ENCODE measurements at places on chromosomes 5 and 9.
A peak's percentile ranks its signal among the peaks of the same experiment; 100 is the strongest.

- no peak for DNase-seq
Measured at GRCh38 chr9:13568405-13568804, 288.9 kb upstream of the MPDZ start.

DNA sequence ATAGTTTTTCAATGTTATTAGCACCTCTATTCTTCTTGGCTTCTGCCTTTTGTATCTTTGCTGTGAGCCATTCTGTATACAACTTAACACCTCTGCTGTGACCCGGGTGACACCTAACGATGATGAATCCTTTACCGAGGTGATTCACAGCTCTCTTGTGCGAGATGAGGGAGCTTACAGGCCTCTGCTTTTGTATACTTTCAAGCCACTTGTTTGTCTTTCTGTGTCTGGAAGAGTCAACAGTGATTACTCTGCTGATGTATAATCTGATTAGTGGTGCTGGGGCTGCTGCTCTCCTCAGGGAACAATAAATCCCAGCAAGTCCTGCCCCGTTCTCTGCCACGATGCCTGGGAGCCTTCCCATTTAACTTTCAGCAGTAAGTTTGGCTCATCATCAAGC is 442.9 kb upstream of the SGCD start:
- DNase-seq, result no peak

DNA sequence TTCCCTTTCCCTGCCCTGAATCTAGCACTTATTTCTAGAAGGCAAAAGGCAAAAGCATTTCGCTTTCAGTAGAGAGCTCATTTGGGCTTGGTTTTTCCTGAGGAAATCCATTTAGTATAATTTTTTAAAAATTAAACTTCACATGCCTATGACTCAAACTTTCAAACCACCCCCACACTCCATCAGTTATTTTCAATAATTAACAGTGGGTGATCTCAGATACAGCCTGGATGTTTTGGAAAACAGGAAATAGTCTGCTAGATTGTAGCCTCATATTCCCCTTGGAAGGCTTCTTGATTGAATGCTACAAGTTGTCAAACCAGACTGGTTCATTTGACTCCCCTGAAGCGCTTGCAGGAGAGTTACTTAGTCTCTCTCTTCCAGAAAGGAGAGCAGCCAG is 40.6 kb downstream of the SEMA5A start:
- no peak for DNase-seq

DNA sequence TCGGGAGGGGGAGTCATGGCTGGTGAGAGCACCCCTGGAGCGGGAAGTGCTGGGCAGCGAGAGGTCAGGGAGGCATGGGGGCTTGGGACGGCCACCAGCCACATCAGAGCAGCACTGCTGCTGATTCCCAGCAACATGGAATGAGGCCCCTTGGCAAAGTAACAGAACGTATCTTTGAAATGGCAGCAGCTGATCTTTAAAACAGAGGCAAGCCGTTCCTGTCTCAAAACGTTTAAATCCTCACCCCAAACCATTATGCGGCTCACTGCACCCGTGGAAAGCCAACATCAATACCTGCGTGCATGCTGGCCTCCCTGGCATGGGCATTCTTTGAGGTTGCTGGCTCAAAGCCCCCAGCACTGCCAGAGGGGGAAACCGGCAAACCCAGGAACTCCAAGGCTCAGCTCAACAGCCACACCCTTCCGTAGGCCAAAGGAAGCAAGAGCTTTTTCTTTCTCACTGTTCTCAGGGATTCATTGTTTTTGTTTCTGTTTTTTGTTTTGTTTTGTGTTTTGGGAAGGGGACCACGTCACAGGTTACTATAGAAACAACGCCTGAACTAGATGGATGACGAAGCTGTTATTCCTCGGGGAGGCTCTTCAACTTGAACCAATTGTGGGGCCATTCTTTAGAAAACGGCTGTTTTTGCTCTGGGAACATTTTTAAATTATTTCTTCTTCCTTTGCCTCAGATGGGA is 28.1 kb upstream of the OBP2B start:
- no peak for DNase-seq

GRCh38 chr9:94907264-94907936 is 180.9 kb downstream of the AOPEP start:
- peak; percentile 11 for DNase-seq

- DNase-seq, result no peak
Measured at GRCh38 chr5:133356396-133356983, 255.9 kb downstream of the FSTL4 start.

- DNase-seq, result no peak
Measured at GRCh38 chr9:37922363-37923117, 18.6 kb upstream of the SLC25A51 start.

DNA sequence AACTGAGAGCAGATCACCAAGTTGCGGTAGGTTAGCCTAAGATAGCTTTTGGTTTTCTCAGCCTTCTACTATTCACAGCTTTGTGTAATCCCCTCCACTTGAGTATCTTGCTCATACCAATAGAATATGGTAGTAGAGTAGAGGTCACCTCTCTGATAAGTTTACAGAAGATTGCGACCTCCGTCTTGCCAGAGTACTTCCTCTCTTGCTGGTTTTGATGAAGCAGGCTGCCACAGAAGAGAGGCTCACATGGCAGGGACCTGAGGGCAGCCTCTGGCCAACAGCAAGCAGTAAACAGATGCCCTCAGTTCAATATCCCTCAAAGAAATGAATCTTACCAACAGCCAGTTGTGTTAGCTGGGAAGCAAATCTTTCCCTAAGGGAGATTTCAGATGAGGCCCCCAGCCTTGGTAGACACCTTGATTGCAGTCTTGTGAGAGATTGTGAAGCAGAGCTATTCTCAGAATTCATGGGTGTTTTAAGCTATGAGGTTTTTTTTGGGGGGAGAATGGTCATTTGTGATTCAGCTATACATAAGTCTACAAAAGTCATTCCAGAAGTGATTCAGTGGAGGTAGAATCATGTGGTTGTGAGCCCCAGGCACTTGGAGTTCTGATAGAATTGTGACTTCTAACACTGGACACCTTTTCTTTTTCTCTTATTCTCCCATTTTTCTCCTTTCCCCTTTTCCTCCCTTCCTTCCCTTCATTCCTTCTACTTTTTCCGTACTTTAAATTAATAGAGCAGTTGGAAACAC is 22.7 kb upstream of the CDKN2B start:
- DNase-seq, result no peak

DNA sequence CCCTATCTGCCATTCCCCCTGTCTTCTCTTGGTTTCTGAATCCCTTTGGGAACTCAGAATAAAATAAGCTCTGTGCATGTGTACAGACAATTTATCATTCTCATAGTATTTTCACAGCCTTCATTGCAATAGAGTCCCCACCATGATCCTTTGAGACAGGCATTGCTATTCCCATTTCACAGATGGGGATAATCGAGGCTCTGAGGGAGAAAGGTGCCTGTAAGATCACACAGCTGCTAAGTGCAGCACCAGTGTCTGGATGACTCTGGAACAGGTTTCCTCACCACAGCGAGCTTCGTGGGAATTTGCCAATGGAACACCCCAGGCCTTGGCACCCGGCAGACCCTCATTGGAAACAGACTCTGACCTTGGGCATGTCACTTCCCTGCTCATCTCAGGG is 293.6 kb downstream of the NSG2 start:
- DNase-seq, result no peak

- DNase-seq, result no peak
Measured at GRCh38 chr5:142486581-142486980, 161.8 kb upstream of the SPRY4 start.

DNA sequence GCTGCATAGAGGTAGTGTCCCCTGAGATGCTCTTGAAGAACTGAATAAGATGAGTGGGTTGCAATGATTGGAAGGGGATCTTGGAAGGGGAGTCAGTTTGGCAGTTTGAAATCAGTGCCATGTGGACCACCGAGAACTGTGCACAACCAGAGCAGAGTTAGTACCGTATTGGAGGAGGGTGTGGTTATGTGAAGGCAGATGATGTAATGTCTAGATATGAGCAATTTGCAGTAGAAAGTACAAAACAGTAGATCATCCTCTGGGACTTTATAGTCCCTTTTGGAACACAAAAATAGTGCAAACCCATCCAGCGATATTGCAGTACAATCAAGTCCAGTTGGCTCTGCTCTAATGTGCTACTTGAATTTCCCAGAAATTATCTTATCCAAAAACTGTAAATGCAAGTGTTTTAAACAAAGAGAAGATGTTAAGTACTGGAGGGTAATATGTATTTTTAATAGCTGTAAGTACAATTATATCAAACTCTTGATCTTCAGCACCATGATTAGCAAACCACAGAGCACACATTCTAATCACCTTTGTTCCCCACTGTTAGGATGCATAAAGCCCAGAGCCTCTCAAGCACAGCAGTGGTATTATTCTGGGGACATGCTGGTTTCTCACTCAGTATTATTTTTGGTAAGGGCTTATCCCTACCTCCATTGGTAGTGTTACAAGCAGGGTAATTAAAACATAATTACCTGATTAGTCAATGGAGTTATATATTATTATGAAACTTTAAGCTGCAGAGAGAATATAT is 41.5 kb downstream of the MEGF10 start:
- no peak for DNase-seq

- no peak for DNase-seq
Measured at GRCh38 chr5:42591015-42591414, 165.6 kb upstream of the CCDC152 start.

GRCh38 chr5:148176480-148176879 is 8.1 kb downstream of the SPINK14 start:
- DNase-seq, result no peak

GRCh38 chr5:179176166-179176565 is 116.0 kb downstream of the ZNF354C start:
- DNase-seq, result no peak

DNA sequence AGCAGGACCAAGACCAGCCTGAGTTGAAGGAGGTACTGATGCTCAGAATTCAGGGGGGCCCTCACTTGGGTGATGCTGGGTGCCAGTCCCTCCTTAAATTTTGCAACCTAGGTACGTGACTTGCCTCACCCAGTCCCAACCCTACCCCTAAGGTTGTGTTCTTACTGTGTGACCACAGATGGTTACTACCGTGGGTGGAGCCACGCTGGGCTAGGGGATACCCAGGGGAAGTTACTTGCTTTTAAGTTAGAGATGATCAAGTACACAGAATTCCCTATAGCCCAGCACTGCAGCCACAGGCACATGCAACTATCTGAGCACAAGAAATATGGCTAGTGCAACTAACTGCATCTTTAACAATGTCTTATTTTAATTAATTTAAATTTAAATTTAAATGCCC is 32.9 kb downstream of the NXNL2 start:
- DNase-seq, result peak; percentile 33
